NCI-H2171 (cell line): ENCODE measurements at places on chromosomes 5 and 9.

DNA sequence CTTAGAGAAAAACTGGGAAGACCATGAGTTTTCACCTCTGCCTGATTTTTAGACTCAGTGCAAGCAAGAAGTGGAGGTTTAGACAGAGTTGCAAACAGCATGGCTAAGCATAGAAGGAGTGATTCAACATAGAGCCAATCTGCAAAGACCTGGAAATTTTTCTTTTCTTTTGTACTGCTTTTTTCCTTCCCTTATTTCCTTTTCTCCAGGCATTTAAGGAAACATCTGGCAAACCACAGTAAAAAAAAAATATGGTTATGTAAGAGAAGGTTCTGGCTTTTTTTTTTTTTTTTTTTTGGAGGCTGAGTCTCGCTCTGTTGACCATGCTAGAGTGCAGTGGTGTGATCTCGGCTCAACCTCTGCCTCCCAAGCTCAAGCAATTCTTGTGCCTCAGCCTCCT, 16.6 kb upstream of the DCAF12 start:
- no peak for DNase-seq

GRCh38 chr9:125761676-125762450, 14.7 kb downstream of the PBX3 start:
- no peak for DNase-seq

GRCh38 chr5:35777358-35778087, 79.2 kb upstream of the IL7R start:
- DNase-seq: peak; percentile 93

DNA sequence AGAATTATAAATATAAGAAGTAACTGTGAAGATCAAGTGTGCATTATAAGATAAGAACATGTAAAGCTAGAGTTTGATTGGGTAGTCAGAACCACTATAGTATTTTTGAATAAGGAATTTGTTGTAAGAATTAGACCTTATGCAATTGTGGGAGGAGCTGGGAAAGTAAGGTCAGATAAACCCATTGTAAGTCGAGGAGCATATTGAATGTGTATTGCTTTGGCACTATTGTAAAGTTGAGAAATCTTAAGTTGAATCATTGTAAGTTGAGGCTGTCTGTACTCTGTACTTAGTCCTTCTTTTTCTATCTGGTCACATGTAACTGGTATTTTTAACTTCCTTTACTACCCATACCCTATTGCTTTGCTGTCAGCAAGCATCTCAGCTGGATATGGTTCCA, 158.7 kb downstream of the CCDC171 start:
- DNase-seq: no peak

GRCh38 chr5:91423871-91424270, 40.8 kb upstream of the ARRDC3 start:
- DNase-seq: no peak

DNA sequence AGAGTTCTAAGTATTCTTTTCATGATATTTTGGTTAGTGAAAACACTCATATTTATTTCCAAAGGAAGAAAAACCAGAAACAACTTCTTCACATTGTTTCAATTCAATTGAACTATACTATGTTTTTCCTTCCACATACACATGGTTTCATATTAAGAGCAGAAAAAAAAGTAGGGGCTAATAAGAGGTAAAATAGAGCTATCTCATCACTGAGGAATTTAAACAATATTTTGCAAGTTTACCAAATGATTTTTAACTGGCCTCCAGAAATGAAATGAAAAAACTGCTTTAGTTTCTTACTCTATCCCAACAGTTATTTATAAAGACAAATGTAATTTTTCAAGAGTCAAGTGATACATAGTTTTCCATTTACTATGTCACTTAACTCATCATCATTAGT, 233.5 kb downstream of the RFX3 start:
- DNase-seq: no peak

GRCh38 chr5:124630767-124631704, 115.4 kb downstream of the ZNF608 start:
- no peak for DNase-seq

DNA sequence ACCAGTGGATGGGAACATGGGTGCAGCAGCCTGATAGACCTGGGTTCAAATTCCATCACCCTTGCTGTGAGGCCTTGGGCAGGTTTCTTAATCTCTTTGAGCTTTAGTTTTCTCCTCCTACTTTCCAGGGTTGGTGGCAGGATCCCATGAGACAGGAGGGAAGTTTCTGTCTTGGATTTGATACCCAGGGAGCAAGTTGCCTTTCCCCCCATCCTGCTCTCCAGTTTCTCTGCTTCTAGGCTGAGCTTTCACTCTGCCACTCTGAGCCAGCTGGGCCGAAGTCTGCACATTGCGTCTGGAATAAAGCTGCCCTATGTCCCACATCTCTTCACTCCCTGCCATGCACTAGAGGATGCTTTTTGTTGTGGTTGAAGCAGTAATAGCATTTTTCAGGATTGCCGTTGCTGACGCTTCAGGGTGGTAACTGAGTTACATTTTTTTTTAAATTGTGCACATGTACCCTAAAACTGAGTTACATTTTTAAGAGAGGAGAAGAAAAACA, 40.5 kb upstream of the ANGPTL2 start:
- no peak for DNase-seq

DNA sequence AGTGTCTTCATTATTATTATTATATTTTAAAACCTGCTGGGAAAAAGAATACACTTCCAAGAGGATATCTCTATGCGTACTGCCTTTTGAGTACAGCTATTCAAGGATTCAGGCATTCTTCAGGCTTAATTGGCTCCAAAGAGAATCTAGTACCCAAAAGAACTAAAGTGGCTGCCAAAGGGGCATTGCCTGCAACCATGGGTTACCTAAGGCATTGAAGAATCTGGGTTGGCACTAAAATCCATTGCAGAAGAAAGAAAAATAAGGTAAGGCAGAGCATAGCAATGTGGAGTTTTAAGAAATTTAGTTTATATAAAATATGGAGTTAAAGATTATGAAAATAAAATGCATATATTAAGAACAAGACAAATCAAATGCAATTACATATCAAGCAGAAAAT, 223.5 kb downstream of the TMEM161B start:
- no peak for DNase-seq

- no peak for DNase-seq
Measured at GRCh38 chr9:2758898-2759510, 41.7 kb downstream of the KCNV2 start.

DNA sequence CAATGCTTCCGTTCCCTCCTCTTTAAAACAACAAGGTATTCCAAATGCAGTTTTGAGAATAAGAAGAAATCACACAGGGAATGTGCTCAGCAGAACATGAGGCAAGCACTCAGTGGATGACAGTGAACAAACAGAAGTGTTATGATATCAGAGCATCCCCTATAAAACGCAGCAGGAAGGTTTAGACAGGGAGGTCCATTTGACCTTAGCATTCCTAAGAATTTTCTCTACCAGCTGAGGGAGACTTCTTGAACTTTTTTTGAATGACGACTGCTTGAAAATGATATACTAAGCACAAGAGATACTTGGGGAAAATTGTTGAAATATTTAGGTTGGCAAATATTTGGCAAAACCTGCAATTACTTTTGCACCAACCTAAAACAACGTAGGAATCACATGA, 3.9 kb downstream of the AMACR start:
- DNase-seq: no peak

GRCh38 chr9:7760014-7760415, 39.6 kb downstream of the DMAC1 start:
- DNase-seq: no peak

- no peak for DNase-seq
Measured at GRCh38 chr5:173247041-173247440, 12.0 kb upstream of the NKX2-5 start.

GRCh38 chr5:134511796-134512660, 13.4 kb upstream of the JADE2 start:
- DNase-seq: no peak

DNA sequence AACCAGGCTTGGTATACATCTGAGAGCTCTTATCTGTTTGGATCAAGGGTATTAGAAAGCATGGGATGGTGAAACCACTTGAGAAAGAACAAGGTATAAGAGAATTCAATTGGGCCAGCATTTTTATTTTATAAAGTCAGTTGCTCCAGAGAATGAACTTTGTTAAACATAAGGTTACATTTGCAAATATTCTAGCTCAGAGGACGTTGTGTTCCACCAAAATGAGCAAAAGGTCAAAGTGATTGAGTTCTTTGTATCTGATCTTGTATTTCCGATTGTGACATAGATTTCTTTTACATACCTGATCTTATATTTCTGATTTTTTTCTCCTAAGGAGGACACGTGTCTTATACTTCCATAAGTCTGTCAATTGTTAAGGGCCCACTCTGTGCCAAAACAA, 8.6 kb upstream of the STARD4 start:
- no peak for DNase-seq

DNA sequence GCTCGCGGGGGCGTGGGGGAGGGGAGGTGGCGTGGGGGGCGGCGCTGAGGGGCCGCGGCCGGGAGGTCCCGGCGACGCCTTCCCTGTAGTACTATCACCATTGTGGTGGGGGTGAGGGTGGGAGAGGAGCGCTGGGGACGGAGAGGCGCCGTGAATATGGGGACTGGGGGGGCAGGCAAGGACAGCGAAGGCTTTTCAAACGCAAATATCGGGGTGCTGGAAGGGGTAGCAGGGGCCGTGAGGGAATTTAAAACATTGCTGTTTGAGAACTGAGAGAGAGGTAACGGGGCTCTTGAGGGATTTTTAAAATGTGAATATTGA, 427 bp downstream of the RBM27 start:
- DNase-seq: no peak

GRCh38 chr5:159332800-159333544, 2.7 kb upstream of the IL12B start:
- DNase-seq: no peak

DNA sequence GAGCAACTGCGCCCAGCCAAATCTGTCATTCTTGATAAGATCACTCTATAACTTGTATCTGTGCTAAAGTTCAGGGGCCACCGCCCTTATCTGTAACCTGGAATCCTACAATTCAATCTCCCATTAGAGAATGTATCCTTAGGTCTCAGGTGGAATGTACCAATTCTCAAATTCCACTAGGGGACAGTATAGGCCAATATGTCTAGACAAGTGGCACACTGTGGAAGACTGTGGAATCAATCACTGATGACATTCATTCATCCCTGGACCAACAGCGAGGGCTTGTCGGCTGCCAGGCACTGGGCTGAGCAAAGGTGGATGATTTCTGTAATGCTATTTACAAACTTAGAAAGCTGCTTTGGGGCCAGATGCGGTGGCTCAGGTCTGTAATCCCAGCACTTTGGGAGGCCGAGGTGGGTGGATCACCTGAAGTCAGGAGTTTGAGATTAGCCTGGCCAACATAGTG, 28.7 kb upstream of the MEGF9 start:
- no peak for DNase-seq

- no peak for DNase-seq
Measured at GRCh38 chr5:6830643-6831239, 117.5 kb downstream of the TENT4A start.

DNA sequence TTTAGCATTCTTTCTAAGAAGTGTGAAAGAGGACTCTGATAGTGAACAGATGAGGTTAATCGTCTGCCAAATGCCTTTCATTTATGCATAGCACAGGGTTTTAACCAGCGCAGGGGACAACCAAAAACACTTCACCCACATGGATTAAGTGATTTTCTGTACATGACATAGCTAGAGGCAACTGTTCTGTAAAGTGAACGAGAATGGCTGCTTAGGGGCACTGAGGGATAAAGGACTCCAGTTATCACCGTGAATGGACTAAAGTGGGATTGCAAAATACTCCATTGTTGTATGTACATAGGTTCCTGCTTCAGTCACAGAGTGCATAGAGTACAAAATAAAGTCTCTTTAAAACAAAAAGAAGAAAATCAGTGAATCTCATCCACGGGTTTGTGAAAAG, 456.8 kb downstream of the DMAC1 start:
- DNase-seq: no peak

DNA sequence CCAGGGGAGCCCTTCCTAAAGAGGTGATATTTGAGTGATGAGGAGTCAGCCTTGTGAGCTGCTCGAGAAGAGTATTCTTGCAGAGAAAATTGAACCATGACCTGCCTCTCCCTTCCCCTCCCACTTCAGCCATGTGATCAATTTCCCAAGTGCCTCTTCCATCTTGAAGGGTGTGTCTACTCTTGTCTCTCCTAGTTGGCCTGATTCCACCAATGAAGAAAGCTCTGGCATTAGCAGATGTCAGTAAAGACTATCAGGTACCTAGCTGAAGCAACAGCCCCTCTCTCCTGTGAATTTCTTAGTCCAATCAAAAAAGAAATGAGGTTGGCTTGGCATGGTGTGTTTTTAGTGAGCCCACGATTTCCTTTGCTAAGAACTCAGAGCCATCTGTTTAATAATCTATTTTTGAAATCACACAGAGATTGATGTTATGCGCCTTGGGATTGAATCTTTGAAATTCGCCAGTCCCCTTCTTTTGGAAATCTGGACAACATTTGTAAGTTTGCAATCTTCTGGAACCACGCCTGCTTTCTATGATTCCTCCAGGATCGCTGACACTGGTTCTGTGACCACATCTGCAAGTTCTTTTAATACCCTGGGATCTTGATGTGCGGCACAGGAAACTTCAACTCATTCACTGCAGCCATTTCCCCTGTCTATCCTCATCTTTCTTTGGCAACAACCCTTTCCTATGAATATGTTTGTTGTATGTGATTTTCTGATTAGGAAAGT, 404.6 kb downstream of the DMRT2 start:
- peak; percentile 61 for DNase-seq

DNA sequence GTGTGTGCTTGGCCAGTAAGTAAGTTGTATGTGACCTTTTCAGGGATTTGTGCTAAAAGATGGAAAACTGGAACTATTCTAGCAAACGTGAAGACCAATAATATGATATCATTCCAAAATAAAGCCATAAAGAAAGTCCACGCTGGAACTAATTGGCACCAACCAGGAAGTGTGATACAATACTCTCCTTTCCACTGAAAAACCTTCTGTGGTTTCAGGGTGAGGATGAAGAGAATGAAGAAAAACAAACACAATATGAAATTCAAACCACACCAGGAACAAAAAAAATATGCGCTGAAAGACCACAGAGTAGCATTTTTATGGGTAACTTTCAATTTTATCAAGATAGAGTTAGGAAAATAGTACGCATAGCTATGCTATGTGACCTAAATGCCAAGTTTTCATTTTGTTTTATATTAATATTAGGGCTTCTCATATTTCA, 105.8 kb downstream of the EFNA5 start:
- DNase-seq: no peak

DNA sequence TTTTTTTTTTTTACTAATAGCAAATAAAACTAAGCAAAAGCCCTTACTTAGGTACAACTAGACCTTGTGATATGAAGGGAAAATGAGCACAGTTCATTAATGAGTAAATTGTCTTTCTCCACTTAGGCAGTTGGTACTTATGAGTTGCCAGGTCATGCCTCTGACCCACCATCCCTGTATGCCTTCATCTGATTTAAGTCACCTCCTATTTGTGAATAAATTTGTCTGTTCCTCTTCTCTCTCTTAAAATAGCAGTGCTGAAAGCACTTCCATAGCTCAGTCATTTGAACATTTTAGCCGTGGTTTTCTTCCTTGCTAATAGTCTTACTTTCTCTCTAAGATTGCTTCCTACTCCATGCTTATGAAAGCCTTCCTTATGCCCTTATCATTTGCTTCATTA, 61.4 kb downstream of the SLC44A1 start:
- no peak for DNase-seq
